ENCODE measurements at places on chromosomes 3 and 15.
A peak's percentile ranks its signal among the peaks of the same experiment; 100 is the strongest.

- no peak for DNase-seq
Observed at GRCh38 chr3:98553753-98554152, 22.0 kb downstream of the GPR15 start.

DNA sequence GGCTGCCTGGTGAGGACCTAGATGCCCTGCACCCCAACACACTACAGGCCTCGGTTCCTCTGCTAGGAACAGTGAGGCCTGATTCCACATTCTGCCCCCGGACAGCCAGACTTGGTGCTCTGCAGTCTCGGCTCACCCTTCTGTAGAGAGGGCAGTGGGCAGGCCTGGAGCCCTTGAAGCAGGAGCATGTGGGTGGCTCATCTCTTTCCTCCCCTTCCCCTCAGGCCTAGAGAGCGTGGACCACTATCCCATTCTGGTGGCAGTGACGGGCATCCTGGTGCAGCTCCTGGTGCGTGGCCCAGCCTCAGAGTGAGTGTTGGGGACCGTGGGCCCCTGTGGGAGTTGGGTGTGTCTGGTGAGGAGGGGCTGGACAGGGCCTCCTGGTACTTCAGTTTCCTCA, 3.3 kb downstream of the AMIGO3 start:
- no peak for DNase-seq

GRCh38 chr3:39448506-39449233, 18.8 kb upstream of the MOBP start:
- DNase-seq: no peak

- DNase-seq: no peak
Observed at GRCh38 chr3:125594125-125594524, 1.2 kb downstream of the OSBPL11 start.

GRCh38 chr3:140711390-140712035, 33.6 kb downstream of the TRIM42 start:
- DNase-seq: no peak

GRCh38 chr3:34463414-34463813, 665.0 kb downstream of the PDCD6IP start:
- no peak for DNase-seq

DNA sequence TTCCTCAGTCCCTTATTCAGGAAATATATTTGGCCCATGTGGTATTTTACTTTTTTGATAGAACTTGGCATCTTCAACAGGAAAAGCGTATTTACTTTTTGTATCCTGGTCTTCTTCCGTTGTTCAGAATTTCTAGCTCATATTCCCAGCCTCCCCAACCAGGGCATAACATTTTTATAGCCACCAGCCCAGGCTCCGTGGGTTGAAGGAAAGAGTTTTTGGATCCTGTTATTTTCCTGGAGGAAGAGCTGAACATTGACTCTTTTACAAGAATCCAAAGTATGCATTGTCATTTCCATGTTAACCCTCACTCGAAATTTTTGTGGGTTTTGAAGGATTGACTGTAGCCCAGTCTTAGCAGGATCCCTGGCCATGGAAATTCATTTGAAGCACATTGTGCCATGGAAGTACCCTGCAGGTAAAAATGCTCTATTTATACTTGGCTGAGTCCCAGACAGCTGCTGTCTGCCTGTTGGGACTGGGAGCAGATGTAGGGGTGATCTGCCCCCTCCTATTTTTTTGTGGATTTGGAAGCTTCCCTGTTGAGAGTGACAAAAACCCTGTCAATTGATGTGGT, 98.8 kb downstream of the AKAP13 start:
- DNase-seq: no peak

GRCh38 chr15:41870689-41871081, 23.2 kb downstream of the SPTBN5 start:
- DNase-seq: peak; percentile 15

- no peak for DNase-seq
Observed at GRCh38 chr3:123048480-123049237, 18.2 kb upstream of the PDIA5 start.

DNA sequence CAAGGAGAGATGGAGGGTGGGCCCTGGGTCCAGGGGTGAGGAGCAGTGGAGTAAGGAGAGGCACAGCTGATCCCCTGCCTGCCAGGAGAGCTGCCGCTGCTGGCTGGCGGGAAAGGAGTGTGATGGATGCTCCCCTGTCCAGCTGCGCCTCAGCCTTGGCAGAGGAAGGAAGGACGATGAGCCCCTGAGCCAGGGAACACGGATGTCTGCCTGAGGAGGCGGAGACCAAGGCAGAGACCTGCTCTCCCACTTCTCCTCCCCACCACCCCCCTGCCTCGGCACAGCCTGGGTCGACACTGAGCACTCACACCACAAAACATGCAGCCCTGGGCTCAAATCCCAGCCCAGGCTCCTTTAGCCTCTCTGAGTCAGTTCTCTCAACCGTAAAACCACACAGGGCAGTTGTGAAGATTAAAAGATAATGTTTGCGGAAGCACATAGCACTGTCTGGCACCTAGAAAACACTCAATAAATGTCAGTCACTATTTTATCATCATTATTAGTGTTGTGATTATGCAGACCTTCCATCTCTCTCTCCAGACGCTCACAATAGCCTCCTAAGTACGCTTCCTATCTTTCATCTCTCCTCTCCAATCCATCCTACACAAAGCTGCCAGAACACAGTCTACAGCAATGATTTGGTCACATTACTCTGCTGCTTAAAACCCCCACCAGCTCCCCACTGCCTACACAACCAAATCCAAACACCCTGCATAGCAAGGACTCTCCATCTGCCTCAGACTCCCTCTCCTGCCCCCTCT, 52.2 kb downstream of the SEMA5B start:
- DNase-seq: no peak

DNA sequence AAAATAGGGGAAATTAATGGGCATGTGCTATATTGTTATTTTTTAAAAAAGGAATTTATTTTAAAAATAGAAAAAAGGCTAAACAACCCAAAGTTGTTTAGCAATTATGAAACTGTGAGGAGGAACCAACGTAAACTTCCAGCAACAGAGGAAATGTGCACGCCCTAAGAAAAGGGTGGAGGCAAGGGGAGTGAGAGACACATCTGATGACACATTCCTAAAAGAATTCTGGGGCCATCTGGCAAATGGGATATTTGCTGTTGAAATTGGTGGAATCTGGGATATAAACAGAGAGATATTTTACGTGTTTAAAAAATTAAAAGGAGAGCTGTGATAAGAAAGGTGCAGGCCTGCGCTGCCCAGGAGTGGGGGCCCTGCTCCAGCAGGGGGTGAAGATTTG, 50.8 kb upstream of the MUC13 start:
- no peak for DNase-seq

GRCh38 chr15:82936966-82937711, 15.4 kb downstream of the HOMER2 start:
- no peak for DNase-seq

GRCh38 chr15:56758770-56759449, 25.6 kb upstream of the ZNF280D start:
- no peak for DNase-seq

GRCh38 chr3:120470870-120471269, 20.1 kb upstream of the FSTL1 start:
- DNase-seq: no peak

GRCh38 chr15:59686389-59686788, 2.7 kb downstream of the BNIP2 start:
- DNase-seq: no peak

- DNase-seq: no peak
Observed at GRCh38 chr15:90471769-90472168, 58.0 kb upstream of the CRTC3 start.

DNA sequence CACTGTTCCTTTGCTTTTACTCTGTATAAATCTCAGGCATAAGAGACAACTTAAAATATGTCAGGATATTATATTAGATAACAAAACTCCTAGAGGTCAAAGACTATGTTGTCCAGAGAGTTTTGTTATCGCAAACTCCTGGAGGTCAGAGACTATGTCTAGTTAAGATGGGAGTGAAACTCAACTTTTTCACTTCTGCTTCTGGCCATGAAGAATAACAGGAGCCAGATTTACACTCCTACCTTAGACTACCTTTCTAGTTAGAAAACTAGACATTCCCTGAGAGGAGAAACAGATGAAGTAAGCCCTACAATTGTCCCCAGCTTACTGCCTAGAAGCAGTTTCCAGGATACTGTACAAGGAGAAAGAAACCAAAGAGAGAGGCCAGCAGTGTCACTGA, 255.4 kb upstream of the UBE2E1 start:
- no peak for DNase-seq

- no peak for DNase-seq
Observed at GRCh38 chr3:126129398-126129891, 45.5 kb upstream of the SLC41A3 start.

- no peak for DNase-seq
Observed at GRCh38 chr15:77853910-77854309, 221.2 kb upstream of the LINGO1 start.

DNA sequence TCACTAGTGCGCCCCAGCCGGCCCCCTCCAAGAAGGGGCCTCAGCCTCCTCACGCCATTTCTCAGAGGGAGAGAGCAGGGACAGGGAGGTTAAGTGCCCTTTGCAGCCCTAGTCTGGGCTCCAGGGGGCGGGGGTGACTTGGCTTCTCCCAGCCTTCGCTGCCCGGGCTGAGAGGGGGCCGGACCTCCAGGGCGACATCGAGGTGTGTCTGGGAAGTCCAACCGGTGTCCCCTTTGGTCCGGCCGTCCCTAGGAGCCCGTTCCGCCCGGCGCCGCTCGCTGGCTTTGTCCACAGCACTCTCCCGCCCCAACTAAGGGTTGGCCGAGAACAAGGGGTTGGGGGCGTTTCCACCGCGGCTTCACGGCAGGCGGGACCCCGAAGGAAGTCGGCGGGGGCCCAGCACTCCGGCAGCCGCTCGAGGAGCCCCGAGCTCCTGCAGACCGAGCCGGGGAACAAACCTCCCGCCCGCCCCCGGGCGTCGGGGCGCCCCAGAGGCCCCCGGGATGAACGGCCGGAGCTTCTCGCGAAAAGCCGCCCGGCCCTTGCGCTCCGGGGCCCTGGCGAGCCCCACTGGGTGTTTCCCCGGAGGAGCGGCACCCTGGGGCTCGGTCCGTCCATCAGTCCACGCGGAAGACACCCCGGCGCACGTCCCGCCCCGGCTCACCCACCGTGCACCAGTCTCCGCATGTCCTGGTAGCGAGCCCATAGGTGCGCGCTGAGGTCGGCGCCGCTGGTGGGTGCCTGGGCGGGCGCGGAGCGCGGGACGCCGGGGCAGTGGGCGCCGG, 627 bp downstream of the NT5DC2 start:
- peak; percentile 25 for DNase-seq

GRCh38 chr3:155682426-155683343, 62.2 kb downstream of the PLCH1 start:
- DNase-seq: no peak

DNA sequence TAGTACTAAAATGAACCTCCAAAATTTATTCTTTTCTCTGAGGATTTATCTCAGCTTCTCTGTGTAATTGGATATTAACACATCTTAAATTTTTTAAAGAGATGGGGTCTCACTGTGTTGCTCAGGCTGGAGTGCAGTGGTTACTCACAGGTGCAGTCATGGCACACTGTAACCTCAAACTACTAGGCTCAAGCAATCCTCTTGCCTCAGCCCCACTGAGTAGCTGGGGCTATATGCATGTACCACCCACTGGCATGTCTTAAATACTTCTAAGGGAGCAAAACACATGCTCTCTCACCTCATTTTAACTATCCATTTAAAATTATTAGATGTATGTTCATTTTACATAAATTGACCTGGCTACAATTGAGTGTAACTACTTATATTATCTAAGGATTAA, 11.3 kb upstream of the TMEM87A start:
- DNase-seq: no peak

DNA sequence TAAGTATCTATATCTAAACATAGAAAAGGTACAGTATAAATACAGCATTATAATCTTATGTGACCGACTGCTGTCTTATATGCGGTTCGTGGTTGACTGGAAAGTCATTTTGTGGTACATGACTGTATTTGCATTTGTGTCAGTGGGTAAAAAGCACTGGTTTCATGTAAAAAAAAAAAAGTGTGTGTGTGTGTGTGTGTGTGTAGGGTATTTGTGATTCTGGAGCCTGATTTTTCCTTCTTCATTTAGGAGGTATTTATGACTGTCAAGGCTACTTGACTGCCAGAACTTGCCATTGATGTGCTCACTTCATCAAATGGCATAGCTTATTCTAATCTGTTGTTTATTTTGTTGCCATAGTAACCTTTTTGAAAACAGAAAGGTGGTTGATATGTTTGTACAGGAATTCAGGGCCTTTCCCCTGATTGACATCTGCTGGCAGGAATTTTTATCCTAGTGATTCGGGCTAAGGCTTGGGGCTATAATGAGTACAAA, 63.2 kb downstream of the AKAP13 start:
- no peak for DNase-seq

DNA sequence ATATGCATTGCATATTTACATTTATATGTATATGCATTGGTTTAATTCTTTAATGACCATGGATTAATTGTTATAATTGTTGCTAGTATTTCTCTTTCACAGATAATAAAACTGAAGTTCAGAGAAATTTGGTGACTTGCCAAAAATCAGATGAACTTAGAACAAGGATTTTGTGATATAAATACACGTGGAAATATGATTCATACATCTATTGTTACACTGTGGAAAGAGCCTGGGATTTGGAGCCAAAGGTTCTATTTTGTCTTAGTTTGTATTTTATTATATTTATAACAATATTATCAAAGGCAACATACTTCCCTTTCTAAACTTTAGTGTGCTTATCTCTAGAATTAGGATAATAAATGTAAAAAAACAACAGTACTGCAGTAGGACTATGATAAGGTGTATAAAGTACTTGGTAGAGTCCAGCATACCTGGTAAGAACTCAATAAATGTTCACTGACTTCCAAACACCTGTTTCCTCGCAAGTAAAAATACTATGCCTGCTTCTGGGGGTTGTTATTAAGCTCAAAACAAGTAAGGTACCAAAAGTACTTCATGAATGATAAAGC, 342.9 kb downstream of the THSD4 start:
- no peak for DNase-seq

GRCh38 chr3:180420804-180421203, 181.2 kb upstream of the TTC14 start:
- DNase-seq: no peak

GRCh38 chr15:80118956-80119355, 33.8 kb upstream of the FAH start:
- DNase-seq: no peak

DNA sequence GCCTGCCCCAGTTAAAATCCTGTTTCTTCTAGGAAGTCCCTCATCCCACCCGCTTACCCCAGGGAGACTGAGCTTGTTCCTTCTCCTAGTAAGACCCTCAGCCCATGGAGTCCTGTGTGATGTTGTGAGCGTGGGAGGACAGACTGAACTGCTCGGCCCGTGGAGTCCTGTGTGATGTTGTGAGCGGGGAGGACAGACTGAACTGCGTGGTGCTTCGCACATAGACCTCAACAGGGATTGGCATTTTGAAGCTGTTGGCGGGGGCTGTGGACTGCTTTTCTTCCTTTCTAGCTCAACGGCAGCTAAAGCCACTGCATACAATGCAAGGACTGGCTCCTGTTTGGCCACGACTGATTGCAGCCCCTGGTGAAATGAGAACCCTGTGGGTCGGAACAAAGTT, 1.6 kb upstream of the SPTBN5 start:
- DNase-seq: no peak

Measured in stimulated activated CD4-positive, alpha-beta T cell treated with anti-CD3 and anti-CD28 coated beads, Interleukin-1b, Interleukin-23, amount 100 ng/mL, for 4 hours (primary cell).